Placental pericyte (primary cell): ENCODE measurements at places on chromosomes 6 and 20. TPM values are rescaled to one million over a fixed set of nuclear protein-coding genes. Genes with fewer than 3 reads are reported as not detected.

VSX1 gene
- total RNA-seq: not detected in 2 replicates

TMEM200A gene
- 184 and 257 TPM in 2 replicates for total RNA-seq

PAX1 gene
- total RNA-seq: not detected in 2 replicates

TGM6 gene
- total RNA-seq: not detected in 2 replicates

TMEM170B gene
- 1.1 and 3.1 TPM in 2 replicates for total RNA-seq

GSTA3 gene
- not detected in 2 replicates for total RNA-seq

FERMT1 gene
- total RNA-seq: 0.88 and 7.3 TPM in 2 replicates
